Activated CD8-positive, alpha-beta memory T cell treated with anti-CD3 and anti-CD28 coated beads for 1 hour (primary cell): ENCODE measurements at places on chromosomes 3 and 15.
A peak's percentile ranks its signal among the peaks of the same experiment; 100 is the strongest.

DNA sequence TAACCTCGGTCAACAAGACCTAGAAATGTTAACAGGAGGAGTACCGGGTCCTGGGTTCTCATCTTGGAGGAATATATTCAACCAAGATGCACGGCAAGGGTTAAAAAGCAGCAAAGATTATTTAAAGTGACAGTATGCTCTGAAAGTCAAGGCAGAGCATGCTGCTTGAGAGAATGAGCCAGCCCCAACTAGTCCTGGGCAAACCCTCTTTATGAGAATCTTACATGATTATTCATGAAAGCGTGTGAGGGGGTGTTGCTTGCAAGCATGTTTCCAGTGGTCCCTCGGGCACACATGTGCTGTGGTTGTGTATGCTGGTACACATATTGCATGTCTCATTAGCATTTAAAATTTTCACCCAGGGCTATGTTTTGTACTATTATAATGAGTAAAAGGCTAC is 1445.6 kb downstream of the SI start:
- DNase-seq: no peak

DNA sequence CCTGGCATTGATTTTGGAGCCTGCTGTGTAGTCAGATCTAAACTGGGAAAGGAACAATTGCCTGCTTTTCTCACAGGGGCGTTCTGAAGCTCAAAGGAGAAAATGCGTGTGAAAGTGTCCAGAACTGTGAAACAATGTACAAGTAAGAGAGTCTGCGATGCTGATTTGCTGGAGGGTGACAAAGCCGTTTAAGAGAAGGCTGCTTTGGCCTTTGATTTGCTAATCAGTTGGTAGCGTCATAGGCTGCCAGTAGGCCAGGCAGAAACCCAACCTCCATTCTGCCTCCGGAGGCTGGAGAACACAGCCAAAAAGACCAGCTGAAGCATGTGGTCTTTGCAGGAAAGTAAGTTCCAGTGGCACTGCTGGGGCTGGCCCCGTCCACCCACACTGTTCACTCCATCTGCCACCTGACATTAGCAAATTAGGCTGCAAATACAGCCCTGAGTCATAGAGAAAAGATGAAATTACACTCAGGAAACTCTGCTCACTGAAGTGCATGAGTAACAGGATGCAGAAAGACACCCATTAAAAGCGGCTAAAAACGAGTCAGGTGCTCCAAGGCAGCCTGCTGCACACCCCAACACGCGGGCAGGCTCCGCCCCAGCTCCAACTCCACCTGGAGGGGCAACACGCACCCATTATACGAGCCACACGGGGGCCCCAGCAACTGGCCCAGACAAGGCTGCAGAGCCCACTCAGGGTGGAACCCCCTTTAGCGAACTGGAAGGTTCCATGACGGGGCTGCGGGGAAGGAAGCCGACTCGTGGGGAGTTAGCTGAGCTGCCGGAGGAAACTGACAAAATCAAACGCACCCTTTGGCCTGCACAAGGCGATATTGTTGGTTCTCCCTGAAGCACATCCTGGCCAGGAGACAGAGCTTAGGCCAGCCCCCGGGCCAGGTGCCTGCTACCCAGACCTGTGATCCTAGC is 31.6 kb downstream of the ZDHHC19 start:
- peak; percentile 81 for DNase-seq

- no peak for DNase-seq
Observed at GRCh38 chr3:138842483-138843188, 7.9 kb upstream of the PIK3CB start.

- DNase-seq: no peak
Observed at GRCh38 chr3:126052196-126053058, 31.5 kb downstream of the SLC41A3 start.

DNA sequence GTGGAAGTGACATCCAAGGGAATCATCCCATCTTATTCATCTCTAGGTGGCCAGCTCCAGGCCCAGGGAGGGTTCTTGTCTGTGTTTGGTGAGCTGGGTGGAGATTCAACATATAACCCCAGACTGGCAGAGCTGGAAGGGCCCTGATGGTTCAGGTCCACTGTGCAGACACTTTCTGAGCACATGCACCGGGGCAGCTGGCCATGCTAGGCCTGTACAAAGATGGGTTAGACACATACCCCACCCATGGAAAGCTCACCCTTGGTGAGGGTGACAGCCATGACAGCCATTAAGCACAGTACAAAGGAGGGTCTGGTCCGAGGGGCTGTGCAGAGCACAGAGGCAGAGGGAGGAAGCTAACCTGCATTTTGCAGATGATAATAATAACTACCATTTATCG is 100.4 kb downstream of the CORO2B start:
- no peak for DNase-seq

DNA sequence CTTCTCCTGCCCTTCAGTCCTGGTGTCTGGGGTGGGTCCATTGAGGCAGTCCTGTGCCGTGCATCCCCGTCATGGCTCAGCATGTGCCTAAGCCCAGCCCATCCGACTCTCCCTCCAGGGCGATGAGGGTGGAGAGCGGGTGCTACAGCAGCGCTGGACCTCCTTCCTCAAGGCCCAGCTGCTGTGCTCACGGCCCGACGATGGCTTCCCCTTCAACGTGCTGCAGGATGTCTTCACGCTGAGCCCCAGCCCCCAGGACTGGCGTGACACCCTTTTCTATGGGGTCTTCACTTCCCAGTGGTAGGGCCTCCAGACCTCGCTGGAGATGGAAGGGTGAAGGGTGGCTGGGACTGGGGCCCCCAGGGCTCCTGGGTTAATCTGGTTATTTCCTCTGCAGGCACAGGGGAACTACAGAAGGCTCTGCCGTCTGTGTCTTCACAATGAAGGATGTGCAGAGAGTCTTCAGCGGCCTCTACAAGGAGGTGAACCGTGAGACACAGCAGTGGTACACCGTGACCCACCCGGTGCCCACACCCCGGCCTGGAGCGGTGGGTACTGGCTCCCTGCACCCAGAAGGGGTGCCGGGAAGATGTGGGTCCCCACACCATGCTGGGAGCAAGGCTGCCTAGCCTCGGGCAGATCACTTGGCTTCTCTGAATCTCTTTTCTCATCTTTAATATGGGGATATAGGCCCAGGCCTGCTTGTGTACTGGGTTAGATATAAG is 10.1 kb downstream of the CIB1 start:
- no peak for DNase-seq

GRCh38 chr3:129211772-129212171 is 28.1 kb upstream of the CNBP start:
- no peak for DNase-seq

GRCh38 chr15:69730281-69731080 is 277.9 kb downstream of the RPLP1 start:
- DNase-seq: no peak

DNA sequence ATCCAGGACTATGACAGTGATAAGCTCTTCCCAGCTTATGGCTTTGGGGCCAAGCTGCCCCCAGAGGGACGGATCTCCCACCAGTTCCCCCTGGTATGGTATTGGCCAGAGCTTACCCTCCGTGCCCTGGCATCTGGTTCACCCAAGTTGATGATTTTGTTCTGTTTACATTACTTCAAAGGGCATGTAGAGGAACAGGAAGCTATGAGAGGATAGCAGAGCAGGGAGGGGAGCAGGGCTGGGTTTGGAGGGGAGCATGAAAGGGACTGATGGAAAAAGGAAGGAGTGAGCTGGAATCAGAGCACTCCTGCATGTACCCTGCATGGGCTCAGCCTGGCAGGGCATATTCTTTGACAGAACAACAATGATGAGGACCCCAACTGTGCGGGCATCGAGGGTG is 13.4 kb upstream of the BRPF1 start:
- no peak for DNase-seq

GRCh38 chr15:99359769-99360168 is 108.5 kb downstream of the LRRC28 start:
- no peak for DNase-seq

GRCh38 chr15:53548236-53548635 is 211.2 kb downstream of the WDR72 start:
- DNase-seq: no peak

DNA sequence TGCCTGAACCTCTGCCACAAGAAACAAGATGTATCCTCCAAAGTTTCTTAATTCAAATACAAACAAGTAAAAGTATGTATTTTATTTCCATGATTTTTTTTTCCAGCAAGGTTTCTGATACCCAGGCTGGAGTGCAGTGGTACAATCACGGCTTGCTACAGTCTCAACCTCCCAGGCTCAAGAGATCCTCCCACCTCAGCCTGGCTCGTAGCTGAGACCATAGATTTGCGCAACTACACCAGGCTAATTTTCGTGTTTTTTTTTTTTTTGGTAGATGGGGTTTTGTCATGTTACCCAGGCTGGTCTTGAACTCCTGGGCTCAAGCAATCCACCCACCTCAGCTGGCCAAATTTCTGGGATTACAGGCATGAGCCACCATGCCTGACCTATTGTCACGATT is 12.2 kb upstream of the VEPH1 start:
- DNase-seq: no peak

DNA sequence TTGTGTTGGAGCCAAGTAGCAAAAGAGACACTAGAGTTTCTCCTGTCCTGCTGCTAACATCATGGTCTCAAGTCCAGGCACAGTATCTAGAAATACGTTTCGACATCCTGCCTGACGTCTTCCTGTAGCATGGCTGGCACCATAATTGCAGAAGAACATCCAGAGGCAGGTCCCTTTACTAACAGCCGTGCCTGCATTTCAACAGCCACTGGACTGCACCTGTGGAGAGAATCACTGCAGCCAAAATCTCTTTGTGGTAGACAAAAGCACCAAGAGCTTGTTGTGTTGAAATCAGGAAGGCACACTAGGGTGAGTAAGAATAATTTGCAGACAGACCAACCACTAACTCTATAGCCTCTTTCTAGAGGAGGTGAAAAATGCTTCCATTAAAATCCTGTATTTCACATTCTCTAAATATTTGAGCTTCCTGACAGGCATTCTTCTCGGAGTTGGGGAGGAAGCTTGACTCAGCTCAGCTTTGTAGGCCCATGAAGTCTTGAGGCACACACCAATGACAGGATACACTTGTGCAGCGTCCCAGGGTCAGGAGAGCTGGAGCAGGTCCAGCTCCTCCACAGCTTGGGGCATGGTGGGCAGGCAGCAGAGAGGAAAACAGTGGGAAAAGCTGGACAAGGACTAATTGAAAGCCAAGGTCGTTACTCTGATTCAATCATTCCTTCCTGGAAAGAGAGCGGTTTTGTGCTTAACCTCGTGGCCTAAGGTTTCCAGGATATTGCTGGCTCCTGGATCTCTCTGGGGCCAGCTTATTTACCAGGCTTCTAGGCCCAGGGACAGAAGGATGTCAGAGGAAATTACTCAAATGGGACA is 244.9 kb downstream of the FAM43A start:
- no peak for DNase-seq

DNA sequence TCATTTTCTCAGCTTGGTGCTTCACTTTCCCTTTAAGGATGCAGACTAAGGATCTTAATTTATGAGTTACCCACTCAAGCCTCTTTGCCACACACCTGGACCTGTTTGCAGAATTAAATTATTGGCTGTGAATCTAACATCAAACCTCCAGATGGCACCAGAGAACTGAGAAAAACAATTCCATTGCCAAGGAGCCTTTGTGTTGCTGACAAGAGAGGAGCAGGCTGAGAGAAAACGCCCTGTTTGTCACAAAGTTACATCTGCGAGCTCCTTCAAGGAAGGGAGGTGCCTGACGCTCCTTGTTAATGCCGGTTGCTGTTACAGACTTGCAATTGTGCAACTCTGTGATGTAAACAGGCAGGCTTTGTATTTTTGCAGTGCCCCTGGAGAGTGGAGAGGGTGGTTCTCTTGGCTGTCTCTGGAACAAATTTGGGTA is 36.3 kb upstream of the TMC3 start:
- no peak for DNase-seq

- no peak for DNase-seq
Observed at GRCh38 chr15:51876169-51876568, 46.7 kb downstream of the TMOD3 start.

GRCh38 chr15:74901612-74902063 is 5.0 kb downstream of the FAM219B start:
- no peak for DNase-seq

DNA sequence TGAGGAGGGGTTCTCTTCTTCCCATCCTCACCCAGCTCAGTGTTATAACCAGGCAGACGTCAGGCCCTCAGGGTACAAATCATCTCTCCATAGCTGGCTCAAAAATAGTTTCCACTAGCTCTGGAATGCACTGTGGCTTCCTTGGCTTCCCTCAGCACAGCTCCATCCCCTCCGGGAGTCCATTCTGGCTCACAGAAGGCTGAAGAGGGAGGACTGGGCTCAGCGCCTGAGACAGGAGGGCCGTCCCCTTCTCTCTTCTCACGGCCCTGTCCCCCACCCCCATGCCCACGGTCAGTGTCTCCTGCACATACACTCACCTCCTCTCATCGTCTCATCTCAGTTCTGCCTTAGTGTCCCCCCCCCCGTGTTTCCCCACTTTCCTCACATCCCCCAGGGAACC is 50.1 kb downstream of the UMPS start:
- DNase-seq: no peak

GRCh38 chr15:56917652-56918045 is 795 bp upstream of the TCF12 start:
- no peak for DNase-seq

DNA sequence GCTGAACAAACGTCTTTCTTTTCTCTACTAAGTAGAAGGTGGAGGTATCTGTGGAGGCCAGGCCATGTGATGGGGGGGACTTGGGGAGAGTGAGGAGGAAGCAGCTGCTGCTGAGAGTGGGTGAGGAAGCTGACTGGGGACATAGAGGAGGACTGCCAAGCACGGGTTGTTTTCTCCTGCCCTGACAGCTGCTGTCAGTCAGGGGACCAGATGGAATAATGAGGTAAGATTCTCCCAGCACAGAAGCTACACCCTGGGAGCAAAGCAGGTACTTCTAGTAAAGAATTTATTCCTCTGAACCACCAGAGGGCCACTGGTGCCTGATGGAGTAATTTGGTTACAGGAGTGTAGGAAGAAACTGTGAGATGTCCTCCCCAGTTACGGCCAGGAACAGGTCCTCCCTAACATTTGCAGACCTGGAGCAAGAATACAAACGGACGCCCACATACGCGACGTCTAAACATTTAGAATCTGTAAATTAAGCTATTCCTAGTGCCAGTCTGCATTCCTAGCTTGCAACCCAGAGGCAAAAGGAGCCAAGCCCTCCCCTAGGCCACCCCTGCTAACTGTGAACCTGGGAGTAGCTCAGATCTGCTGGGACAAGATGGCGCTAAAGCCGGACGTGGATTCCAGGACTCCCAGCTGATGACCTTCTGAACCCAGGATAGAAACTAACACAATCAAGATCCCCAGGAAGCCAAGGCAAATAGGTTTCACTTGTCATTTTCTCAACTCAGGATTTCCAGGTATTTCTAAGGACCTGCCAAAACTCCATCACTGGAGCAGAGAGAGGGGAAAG is 14.8 kb downstream of the CRYGS start:
- DNase-seq: no peak

DNA sequence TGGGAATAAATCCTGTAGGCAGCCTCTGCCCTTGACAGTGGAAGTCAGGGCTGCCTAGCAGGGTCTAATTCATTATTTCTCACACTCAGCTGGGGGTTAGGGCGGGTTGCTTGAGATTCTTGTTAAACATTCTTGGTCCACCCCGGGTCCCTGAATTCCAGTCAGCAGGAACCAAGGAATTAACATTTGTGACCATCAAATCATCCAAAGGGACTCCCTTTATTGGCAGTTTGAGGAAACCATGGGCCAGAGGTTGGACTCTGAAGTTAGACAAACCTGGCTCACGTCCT is 122.8 kb downstream of the EEFSEC start:
- DNase-seq: no peak

GRCh38 chr3:72054976-72055375 is 270.0 kb upstream of the PROK2 start:
- no peak for DNase-seq

- DNase-seq: no peak
Observed at GRCh38 chr3:144687862-144688261, 716.2 kb downstream of the DIPK2A start.

- DNase-seq: no peak
Observed at GRCh38 chr3:190059242-190059590, 61.5 kb downstream of the P3H2 start.
